ENCODE measurements at places on chromosomes 3 and 15.
A peak's percentile ranks its signal among the peaks of the same experiment; 100 is the strongest.

DNA sequence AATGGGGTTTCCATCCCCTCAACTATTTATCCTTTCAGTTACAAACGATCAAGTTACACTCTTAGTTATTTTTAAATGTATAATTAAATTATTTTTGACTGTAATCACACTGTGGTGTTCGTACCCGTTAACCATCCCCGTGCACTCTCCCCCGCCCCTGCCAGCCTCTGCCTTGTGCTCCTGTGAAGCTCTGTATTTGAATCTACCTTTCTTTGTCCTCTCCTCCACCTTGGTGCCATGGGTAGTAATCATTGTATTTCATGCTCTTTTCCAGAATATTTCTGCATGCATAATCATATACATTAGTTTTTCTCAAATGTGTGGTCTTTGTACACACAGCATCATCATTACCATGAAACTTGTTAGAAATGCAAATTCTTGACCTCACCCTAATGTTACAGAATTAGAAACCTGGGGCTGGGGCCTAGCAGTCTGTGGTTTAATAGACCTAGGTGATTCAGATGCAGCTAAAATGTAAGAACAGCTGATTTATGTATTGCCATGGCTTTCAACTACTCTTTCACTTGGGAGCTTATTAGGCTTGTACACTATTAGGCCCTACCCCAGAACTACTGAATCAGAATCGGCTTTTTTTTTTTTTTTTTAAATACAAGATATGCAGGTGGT is 91.5 kb downstream of the STT3B start:
- no peak for DNase-seq

GRCh38 chr3:128648940-128649663 is 1.5 kb downstream of the RPN1 start:
- peak; percentile 24 for DNase-seq

DNA sequence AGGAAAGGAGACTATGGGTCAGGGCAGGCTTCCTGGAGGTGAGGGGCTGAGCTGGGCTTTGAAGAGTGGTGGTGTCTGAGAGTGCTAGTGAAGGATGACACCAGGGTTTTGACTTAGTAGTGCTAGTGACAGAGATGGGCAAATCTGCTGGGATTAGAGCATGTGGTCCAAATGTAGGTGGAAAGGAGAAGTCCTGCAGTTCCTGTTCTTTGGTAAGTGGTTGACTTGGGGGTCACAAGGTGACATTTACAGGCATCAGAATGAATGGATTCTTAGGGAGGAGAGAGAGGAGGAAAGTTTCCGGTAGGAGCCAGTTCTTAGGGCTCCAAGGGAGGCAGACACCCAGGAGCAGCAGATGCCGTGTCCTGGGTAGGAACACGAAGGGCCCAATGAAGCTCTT is 796 bp upstream of the DOCK3 start:
- no peak for DNase-seq

GRCh38 chr3:149777414-149778214 is 14.7 kb downstream of the ANKUB1 start:
- peak; percentile 17 for DNase-seq

DNA sequence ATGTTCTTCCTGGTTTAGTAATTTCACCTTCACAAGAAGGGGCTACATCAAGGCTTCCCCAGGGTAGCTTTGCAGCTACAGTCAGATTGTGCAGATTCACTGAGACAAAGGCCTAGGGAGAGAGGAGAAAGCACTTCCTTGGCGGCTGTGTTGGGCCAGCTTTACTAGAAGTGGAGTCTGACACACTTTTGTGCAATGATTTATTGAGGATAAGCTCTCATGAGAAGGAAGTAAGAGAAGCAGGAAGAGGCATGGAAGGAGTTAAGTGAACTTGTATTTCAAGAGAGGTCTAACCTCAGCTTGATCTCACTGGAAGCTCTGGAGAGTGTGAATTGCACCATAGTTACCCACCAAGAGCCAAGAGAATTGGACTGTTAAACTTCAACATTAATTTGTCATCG is 78.9 kb downstream of the TGFBR2 start:
- peak; percentile 86 for DNase-seq

- peak; percentile 2 for DNase-seq
Observed at GRCh38 chr3:176106380-176106779, 1090.9 kb downstream of the TBL1XR1 start.

- no peak for DNase-seq
Observed at GRCh38 chr3:127667119-127667681, 5.6 kb upstream of the ABTB1 start.

DNA sequence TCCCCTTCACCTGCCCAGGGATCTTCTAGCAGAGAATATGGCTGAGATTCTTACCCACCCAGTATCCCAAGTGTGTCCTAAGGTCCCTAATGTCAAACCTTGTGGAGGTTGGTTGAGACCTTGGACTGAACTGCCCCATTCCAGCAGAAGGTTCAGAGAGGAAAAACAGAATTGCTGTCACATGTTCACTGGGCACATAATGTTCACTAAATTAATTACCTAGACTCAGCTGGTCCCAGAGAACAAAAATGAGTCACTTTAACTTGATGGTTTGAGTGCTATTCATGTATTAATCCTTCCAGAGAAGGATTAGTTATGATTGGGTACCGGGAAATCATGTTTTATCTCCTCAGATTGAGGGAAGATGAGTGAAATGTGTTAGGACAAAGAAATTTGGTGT is 171.3 kb upstream of the GADL1 start:
- no peak for DNase-seq

GRCh38 chr15:76932135-76932966 is 802 bp downstream of the RCN2 start:
- DNase-seq: peak; percentile 45

DNA sequence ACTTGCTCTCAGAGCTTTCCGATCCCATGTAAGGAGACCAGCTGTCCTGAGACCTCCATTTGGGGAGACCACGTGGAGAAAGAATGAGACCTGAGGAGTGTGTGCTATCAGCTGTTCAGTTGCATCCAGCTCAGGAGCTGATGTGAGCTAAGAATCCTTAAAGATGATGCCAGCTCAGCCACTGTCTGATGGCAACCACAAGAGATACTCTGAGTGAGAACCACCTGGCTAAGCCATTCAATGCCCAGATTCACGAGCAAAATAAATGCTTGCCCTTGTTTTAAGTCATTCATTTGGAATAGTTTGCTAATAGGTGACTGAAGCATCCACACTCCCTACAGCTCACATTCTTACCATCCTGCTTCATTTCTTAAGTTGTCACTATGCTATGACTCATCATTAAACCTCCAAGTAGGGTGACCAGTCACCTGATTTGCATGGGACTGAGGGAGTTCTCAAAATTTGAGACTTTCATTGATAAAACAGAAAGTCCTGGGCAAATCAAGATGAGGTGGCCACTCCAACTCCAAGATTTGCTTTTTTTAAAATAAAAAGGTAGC is 56.4 kb downstream of the SPTSSB start:
- DNase-seq: peak; percentile 3

- no peak for DNase-seq
Observed at GRCh38 chr3:35739964-35740527, 100.7 kb downstream of the ARPP21 start.

GRCh38 chr15:63971427-63971805 is 74.9 kb downstream of the DAPK2 start:
- DNase-seq: no peak

DNA sequence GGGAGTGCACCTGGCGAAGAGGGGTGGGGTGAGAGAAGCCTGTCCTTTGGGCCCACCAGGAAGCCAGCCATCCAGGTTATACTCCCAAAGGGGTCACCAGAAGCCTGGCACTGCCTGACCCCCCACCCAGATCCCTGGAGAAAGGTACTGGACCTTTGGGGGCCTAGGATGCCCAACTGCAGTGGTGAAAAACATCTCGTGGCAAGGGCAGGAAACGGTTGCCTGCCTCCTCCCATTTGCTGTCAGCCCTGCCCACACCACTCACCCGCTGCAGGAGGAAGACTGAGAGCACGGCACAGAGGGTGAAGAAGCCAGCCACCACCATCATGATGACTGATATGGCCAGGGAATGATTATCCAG is 2.2 kb upstream of the ULK3 start:
- DNase-seq: no peak

GRCh38 chr15:81573098-81573746 is 199.2 kb upstream of the TMC3 start:
- no peak for DNase-seq

- no peak for DNase-seq
Observed at GRCh38 chr3:190307164-190307545, 15.1 kb downstream of the CLDN1 start.

DNA sequence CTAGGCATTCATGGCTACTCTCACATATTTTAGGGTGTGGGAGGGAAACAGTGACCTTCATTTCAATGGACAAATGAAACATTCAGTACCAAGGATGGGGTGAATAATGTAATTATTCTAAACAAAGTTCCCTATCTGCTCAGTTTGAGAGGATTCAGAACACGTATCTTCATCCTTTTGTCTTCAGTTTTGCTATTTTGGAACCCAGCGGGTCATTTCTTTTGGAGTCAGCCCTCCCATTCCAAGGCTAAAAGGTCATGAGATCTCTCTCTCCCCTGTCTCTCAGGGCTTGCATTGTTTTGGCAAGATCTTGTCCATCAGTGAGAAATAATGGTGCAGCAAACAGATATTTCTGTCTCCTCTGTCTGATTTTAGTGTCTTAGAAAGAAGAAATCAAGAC is 16.3 kb upstream of the GATM start:
- no peak for DNase-seq

DNA sequence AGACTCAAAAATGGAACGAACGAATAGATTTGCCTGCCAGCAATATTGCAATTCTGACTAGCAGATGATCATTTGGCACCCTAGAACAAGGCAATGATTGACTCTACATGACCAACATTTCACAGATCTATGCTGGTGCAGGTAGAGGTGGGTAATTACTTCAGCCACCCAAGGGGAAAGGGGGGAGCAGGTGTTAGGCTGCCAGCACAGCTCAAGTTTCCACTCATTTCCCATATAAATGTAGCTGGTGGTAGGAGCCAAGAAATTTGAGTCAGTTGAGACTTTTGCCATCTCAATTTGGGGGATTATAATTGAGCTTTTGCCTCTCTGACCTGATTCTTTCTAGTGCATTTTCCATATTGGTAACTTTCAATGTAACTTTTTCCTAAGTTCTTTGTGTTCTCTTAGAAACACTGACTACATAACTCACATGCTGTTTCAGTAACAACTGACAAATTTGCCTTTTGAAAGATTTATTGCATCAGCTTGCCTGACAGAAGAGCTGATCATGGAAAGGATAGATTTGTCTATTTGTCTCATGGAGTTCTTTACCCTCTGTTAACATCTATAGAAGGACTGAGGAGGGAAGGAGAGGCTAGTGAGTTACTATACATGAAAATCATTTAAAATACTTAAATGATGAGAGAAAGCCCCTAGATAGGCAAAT is 902.5 kb downstream of the ZPLD1 start:
- DNase-seq: no peak

DNA sequence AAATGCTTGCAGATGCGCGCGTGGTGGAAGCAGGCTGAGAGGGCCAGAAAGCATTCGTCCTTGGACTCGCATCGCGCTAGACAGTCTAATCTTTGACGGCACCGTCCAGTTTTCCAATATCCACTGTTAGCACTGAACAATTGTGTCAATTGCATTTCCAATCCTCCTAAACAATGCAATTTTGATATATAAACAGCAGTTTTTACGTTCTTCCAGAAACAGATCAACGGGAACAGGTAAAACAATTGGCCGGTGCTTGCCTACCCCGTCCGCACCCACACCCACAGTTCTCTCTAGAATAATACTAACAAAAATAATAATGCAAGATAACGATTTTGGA is 17.2 kb downstream of the CPN2 start:
- DNase-seq: no peak

DNA sequence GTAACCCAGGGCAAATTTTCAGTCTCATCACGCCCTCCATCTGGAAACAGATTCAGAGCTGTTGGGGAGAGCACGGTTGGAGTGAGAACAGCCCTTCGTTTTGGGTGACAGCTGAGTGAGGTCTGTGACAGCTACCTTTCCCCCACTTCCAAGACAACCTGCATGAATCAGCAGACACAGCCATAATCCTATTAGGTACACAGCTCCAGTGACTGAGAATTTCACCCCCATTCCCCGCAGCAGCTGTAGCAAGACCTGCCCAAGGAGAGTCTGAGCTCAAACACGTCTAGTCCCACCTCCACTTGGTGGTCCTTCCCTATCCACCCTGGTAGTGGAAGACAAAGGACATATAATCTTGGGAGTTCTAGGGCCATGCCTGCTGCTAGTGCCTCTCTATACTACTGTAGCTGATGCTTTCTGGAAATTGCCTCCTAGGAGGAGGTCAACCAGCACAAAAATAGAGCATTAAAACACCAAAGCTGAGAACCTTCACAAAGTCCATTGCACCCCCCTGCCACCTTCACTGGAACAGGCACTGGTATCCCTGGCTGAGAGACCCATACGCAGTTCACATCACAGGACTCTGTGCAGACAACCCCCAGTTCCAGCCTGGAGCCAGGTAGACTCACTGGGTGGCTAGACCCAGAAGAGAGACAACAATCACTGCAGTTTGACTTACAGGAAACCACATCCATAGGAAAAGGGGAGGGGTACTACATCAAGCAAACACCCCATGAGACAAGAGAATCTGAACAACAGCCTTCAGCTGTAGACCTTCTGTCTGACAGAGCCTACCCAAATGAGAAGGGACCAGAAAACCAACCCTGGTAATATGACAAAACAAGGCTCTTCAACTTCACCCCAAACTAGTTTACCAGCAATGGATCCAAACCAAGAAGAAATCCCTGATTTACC is 448.6 kb upstream of the CBLB start:
- DNase-seq: no peak

- DNase-seq: peak; percentile 26
Observed at GRCh38 chr3:105688821-105689220, 180.0 kb downstream of the CBLB start.

- DNase-seq: no peak
Observed at GRCh38 chr15:63461230-63461985, 43.0 kb upstream of the USP3 start.

- DNase-seq: no peak
Observed at GRCh38 chr3:148773805-148774204, 53.8 kb upstream of the CPB1 start.

DNA sequence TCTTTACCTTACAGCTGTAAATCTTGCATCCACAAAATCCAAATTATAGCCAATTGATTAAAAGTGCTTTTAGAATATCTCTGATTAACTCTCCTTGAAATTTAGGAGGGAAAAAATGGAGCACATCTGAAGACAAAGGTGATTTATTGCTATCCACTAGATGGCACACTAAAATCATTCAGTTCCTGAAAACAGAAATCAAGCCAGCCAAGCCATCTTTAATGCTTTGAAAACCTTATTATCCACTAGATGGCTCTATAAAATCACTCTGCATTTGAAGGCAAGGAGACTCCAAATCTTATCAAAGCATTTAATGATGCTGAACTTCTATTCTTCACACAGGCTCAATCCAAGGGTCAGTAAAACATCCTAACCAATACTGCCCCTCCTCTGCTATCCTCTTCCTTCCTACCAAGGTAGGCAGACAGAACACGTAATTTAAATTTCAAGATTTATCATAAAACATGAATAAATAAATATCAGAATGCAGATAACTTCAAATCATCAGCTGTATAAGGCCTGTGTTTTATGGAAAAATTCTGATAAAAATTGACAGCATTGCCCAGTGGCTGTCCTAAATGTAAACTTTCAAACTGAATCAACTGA is 48.4 kb downstream of the GOLIM4 start:
- DNase-seq: peak; percentile 82

Data from mesenchymal stem cell (in vitro differentiated cells and primary cell).